ENCODE measurements at places on chromosomes 13 and 19. TPM values are rescaled to one million over a fixed set of nuclear protein-coding genes. Genes with fewer than 3 reads are reported as not detected.

Gene ELSPBP1
- total RNA-seq = not detected

Gene NDUFA7
- 40.4 TPM for total RNA-seq

Gene ITM2B
- 126 TPM for total RNA-seq

Gene ATP8B3
- 0.55 TPM for total RNA-seq
